Thoracic aorta (tissue), 2 donors: ENCODE measurements at places on chromosomes 12 and 14.
A peak's percentile ranks its signal among the peaks of the same experiment; 100 is the strongest.

GRCh38 chr12:26534071-26534470, 298.9 kb downstream of the ITPR2 start:
- DNase-seq, result no peak

DNA sequence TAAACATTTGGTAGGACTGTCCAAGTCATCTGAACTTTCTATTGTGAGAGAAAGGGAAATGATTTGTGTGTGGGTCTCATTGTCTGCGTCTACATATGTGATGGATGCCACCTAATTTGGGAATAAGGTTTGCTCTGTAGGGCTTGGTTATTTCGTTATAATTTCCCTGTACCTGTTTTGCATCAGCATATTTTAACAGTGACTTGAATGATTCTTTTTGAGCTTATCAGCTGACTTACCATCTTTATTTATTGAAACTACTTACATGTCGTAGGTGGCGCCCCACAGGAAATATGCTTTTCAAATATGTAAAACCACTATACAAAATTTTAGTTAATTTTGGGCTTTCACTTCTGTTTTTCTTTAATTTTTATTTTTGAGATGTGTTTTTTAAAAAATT, 56.5 kb upstream of the BCAT1 start:
- no peak for DNase-seq

DNA sequence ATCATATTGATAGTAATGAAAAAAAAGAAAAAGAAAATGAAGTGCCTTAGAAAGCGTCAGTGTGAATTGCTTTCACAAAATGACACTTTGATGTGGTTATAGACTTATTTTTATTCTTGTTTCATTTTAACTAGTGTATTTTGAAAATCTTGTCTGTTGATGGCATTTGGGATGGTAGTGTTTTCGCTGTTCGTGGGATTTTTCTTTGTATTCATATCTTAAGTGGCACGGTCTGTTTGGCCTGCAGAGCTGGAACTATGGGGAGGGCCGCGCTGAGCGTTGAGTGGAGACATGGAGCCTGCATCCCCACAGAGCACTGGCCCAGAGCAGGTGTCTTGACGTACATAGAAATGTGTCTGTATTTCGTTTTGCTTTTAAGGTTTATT, 61.6 kb downstream of the WDR20 start:
- no peak for DNase-seq

DNA sequence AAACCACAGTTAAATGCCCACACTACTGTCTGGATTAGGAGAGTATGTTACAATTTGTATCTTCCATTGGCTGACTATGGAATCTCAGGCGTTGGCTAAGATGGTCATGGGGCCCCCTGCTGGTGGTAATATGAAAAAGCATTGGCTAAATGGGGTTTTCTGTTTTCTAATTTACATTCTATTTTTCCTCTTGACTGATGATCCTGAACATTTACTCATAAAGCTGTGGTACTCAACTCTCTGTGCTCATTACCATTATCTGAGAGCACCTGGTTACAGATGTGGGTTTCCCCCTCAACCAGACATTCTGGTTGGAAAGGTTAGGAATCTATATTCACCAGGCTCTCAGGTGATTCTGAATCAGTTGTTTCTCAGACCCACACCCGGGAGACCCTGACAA, 64.8 kb downstream of the WSCD2 start:
- DNase-seq, result no peak

GRCh38 chr14:105439710-105440553, 20.3 kb downstream of the MTA1 start:
- no peak for DNase-seq

- no peak for DNase-seq
Observed at GRCh38 chr12:121561009-121561395, 19.8 kb downstream of the KDM2B start.

- DNase-seq, result no peak
Observed at GRCh38 chr12:84638811-84639368, 273.7 kb downstream of the SLC6A15 start.

- DNase-seq, result no peak
Observed at GRCh38 chr12:51529651-51529970, 61.4 kb upstream of the SCN8A start.

DNA sequence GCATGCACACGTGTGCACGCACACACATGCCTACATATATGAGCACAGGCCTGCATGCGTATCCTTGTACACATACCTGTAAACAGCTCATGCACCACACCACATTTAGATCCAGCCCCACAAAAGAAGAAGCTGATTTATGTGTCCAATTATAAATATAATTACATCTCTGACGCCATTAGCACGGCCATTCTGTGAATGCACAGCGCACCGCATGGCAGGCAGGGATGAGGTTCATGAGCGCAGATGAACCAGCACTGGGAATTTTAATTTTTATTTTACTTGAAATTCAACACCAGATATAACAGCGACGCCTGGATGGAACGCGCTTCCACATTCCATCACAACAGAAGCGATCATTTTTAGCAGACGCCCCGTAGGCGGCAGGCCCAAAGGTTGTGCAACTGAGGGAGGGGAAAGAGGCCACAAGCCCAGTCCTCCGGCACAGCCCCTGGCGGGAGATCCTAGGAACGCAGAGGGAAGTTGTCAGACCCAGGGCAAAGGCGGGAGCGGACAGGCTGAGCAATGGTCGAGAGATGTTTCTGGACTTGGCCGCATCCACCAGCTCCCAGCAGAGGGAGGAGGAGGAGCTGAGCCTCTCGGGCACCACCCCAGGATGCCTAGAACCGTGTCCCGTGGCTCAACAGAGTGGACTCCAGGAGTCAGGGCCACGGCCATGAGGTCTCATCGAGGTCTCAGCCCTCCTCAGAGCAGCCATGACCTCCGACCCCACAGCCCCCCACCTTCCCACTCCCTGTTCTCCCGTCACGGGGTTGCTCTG, 37.9 kb upstream of the GALNT9 start:
- DNase-seq, result no peak

- no peak for DNase-seq
Observed at GRCh38 chr12:66538970-66539369, 139.9 kb downstream of the GRIP1 start.

- no peak for DNase-seq
Observed at GRCh38 chr14:88568196-88568595, 5.4 kb downstream of the ZC3H14 start.

DNA sequence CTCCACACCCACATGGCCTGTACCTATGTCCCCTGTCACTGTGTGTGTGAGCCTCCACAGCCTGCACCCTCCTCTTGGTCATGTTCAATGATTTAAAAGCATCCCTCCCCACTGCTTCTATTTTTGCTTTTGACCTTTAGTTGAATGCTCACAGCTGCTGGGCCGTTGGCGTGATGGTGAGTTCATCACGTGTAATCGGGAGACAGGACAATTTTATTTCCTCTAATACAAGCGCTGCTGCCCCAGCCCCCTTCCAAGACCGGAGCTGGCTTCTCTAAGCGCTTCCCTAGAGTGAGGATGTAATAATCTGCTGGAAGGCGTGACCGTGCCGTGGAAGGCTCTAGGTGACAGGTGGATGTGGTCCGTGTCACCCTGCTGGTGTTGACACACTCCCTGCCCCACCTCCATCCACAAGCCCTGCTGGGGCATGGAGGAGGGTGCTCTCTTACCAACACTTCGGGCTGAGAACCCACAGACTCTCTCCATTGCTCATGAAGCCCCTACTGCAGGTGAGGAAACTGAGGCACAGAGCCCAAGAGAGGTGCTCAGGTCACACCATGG, 25.4 kb downstream of the CCDC85C start:
- DNase-seq, result no peak

DNA sequence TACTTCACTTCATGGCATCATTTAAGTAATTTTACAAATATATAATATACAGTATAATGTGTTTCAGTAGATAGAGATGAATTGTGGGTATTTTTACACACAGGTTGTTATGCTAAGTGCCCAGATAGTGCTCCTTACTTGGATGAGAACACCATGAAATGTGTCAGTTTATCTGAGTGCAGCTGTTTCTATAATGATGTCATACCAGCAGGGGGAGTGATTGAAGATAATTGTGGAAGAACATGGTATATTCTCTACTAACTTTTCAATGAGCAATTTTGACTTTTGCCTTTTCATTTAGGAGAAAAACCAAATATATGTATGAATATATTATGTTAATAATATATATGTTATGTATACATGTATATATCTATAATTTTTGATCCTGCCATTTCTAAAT, 221.6 kb downstream of the LRRK2 start:
- no peak for DNase-seq

DNA sequence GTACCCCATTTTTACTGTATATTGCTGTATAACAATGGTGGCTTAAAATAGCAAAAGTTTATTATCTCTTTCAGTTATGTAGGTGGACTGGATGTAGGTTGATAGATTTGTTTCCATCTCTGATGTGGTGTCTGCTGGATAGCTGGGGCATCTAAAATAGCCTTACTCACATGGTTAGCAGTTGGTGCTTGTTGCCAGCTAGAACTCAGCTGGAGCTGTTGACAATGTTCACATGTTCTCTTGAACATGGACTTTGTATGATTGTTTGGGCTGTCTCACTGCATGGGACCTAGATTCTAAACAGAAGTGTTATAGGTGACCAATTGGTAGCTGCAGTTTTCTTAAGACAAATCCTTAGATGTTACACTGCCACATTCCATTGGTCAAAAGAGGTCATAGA, 126.9 kb downstream of the GPHN start:
- no peak for DNase-seq

DNA sequence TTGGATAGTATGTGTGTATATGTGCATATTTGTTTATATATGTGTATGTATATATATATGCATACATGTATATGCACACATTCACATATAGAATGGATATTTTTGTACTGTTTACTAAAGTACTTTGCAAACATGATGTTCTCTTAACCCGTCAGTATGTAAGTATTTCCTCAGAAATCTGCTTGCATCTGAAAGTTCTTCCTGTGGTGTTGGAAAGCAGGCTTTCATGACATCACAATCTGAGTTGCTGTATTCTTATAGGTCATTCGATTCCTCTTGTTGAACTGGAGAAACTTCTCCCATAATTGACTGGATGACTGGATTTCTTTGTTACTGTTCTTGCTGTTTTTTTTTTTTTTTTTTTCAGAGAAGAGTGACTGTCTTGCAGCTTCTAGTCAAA, 29.1 kb downstream of the GABARAPL1 start:
- no peak for DNase-seq

DNA sequence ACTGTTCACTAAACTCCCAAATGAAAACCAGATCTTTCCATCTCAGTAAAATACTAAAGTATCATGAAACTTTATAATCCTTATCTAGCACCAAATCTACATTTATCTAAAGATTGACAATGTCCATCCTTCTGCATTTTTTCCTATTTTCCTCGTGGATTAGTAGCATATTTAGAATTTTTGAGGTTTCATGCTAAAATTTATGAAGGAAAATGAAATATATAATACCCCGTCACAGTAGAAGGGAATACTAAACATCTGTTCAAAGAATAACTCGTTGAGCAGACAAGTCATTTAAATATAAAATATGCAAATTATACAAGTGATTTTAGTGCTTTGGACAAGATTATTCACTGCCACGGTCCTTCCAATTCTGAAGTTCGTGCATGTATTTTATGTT, 122.7 kb upstream of the SLCO1C1 start:
- DNase-seq, result no peak

- peak; percentile 31 for DNase-seq
Observed at GRCh38 chr12:51752234-51752889, 96.2 kb downstream of the FIGNL2 start.

DNA sequence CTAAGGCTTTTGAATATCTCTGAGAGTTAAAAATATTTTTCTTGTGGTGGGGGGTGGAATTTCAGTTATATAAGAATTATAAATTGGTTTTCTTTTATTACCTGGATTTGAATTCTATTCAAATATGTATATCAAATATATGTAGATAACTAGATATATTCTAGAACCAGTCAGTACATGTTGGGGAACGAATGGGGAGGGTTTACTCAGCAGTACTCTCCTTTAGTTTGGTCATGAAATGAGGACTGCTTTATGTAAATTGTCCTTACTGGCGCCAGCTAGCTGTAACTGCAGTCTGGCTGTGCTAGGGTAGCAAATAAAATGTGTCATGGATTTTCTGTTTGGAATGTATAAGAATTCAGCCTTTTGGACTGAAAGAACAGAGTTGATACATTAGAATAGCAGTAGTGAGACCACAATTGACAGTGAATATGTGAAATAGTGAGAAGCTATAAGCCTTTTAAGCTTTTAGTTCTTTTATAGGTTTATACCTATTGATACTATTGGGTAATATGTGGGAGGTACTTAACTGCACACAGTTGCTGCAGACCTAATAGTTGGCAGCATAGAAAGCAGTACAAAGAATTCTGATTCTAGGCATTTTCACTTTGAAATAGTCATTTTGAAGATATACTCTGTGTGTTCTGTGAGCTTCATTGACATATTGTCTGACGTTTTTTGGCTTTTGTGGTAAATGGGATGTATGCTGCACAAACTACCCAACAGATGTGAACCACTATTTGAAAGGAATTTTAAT, 29.0 kb downstream of the ATF7IP start:
- no peak for DNase-seq

DNA sequence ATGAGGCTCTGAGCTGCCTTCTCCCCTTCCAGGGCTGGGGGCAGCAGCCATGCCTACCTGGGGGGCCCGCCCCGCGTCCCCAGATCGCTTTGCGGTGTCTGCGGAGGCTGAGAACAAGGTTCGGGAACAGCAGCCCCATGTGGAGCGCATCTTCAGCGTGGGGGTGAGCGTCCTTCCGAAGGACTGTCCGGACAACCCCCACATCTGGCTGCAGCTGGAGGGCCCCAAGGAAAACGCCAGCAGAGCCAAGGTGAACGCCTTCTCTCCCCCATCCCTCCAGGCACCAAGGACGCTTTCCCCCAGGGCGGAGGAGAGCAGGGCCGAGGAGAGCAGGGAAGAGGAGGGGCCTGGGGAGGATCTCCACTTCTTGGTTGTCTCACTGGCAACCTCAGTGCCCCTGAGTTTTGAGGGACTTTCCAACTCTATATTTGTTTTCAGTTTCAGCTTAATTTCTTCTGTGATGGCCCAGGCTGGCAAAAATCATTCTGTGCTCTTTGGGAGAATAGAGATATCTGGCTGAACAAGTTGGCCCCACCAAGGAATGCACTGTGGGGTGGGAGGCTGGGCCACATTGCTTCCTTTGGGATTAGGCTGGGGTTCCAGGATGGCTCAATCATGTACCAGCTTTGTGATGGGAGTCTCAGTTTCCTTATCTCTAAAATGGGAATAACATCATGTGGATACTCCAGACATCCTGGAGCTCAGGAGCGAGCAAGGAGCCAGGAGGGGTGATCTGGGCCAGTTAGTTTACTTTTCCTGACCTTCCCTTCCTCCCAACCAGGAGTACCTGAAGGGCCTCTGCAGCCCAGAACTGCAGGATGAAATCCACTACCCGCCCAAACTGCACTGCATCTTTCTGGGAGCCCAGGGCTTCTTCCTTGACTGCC, 1.2 kb downstream of the KHNYN start:
- no peak for DNase-seq
